ENCODE measurements at places on chromosomes 4 and X.

DNA sequence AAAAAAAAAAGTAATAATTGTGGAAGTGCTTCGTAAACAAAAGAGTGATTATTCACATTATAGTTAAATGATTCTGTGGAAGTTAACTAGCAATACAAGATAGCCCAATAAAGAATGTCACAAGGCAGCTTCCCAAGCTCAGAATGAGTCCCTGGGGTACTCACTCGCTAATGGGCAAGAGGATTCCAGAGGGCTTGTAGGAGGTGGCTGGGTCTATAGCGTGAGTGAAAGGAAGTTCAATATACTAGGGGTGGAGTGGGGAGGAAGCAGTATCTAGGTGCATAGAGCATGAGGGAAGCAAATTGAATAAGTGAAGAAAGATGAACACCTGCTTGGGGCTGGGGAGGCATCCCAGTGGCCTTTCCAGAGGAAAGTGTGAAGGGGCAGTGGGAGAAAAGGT is 42.5 kb downstream of the RTL5 start:
- DNase-seq, result no peak

- DNase-seq, result no peak
Observed at GRCh38 chr4:94452476-94453371, 982 bp downstream of the PDLIM5 start.

- no peak for DNase-seq
Observed at GRCh38 chrX:11724122-11725017, 33.7 kb upstream of the MSL3 start.

- DNase-seq, result no peak
Observed at GRCh38 chr4:7929118-7929951, 10.3 kb downstream of the AFAP1 start.

DNA sequence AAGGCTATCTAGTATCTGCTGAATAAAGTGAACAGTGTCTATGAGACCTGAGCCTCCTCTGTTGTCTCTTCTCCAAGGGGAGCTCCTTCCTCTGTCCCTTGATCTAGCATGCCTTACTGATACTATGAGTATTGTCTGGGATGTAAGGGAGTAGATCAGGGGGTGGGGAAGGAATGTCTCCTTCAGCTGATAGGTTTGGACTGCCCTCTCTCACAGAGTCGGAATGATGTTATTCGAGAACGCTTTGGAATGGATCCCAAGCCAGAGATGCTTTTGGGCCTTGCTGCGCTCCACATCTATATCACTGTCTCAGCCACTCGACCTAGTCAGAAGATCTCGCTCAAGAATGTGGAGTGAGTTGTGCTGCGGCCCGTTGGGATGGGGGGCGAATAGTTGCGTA is 68.3 kb upstream of the PRPS1 start:
- no peak for DNase-seq

GRCh38 chrX:12985331-12985730 is 10.4 kb downstream of the TMSB4X start:
- DNase-seq, result no peak

DNA sequence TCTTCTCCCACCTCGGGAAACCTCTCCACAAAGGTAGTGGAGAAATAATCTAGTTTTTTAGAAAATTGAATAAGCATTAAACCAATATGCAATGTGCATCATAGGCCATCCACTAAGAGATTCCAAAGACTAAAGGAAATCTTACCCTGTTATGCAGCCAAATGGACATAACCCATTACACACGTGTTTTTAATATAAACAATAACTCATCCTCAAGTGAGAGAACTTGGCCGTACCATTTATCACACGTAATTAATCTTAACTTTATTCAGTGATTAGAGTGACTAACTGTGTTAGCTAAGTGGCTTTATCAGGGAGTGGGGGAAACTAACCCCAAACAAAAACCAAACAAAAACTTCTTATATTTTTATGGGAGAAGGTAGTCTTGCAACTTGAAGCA is 57.8 kb downstream of the AFM start:
- DNase-seq, result no peak

- DNase-seq, result no peak
Observed at GRCh38 chrX:144006811-144007210, 122.9 kb downstream of the UBE2NL start.

DNA sequence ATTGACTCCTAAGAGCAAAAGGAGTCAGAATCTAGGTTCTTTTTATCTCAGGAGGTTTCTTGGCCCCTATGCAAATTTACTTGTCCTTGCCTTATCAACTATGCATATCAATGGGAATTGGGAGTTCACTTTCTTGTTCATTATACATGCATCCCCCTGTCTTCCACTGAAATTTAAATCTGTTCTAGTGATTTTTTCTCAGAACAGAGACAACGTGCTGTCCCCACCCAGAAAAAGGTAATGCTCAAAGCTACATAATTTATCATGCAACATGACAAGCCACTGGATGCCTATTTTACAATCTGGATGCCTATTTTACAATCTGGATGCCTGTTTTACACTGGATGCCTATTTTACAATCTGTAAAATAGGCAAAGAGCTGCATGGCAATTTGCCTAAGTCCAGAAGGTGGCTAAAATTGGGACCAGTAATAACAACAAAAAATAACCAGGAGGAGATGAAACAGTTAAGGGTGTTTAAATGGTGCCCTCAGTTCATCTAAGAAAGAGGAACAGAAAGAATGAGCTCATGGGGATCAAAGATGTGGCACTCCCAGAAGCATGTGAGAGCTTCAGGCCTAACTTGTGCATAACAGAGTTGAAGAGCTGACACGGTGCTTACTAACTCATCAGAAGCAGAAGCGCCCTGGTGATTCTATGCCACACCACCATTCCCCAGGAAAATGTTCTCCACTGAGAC is 537.8 kb upstream of the BOD1L1 start:
- no peak for DNase-seq

- no peak for DNase-seq
Observed at GRCh38 chrX:153701706-153702105, 14.0 kb downstream of the SLC6A8 start.

DNA sequence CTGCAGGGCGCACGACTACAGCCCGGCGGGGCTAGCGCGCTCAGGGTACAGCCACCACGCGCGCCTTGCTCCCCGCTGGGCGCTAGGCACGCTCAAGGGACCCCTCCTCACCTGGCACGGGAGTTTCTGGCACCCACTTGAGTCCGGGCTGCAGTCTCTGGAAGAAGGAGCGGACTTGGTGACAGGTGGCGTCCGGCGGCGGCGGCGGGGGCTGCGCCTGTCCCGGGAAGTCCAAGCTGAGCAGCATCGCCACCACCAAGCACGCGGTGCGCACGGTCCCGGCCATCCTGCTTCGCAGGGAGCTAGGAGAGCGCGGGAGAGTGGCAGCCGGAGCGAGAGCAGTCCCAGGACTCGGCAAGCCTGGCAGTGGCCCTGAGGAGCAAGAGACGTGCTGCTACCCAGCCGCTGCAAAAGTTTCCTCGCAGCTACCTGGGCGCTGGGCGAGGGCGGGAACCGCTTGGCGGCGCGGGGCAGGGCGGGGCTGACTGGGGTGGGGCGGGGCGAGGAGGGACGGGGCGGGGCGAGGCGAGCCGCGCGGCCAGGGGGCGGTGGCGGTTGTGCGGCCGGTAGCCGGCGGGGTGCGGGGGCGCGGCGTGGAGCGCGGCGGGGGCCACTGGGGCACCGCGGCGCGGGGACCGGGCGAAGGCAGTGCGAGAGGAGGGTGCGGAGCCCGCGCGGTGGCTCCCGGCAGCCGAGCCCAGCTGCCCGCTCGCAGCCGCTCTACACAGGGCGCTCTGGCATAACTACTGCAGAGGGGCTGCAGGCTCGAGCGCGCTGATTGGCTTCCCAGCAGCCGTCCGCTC is at the start of gene GPC3:
Gene GPC3 (minus strand): TSS at position 431 of the 803 bp plus-strand sequence.
- DNase-seq, result peak; percentile 11

DNA sequence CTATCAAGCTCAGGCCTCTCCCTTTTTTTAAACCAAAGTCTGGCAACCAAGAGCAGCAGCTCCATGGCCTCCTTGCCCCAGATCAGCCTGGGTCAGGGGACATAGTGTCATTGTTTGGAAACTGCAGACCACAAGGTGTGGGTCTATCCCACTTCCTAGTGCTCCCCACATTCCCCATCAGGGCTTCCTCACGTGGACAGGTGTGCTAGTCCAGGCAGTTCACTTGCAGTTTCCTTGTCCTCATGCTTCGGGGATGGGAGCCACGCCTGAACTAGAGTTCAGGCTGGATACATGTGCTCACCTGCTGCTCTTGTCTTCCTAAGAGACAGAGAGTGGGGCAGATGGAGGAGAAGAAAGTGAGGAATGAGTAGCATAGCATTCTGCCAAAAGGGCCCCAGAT is 21.5 kb downstream of the SLC34A2 start:
- DNase-seq, result no peak

GRCh38 chr4:1043651-1044468 is 32.4 kb downstream of the FGFRL1 start:
- no peak for DNase-seq

- DNase-seq, result no peak
Observed at GRCh38 chrX:78603908-78604307, 55.2 kb downstream of the RTL3 start.

DNA sequence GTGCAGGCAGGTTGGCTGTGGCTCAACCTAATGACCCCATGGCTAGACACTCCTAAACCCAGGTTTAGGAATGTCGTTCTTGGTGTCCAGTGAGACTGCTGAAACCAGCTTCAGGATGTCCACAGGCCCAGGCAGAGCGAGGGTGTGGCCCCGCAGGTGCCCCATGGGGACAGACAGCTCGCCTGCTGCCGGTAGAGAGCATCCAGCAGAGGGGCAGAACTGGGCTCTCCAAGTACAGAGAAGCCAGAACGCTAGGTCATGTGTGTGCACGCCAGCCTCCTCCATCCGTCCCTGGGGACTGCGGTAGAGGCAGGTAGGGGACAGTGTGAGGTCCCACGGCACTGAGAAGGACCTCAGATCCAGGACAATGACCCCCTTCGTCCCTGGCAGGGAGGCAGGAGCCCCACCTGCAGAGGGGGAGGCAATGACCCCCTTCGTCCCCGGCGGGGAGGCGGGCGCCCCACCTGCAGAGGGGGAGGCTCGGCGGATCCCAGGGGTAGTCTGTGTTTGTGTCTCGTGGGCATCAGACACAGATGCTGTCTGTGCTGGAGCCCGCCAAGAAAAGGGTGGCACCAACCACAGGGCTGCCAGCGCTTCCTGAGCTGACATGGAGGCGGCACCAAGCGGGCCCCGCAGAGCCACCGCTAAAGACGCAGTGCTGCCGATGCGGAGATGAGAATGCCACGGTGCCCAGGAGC is 118.4 kb downstream of the FAM53A start:
- DNase-seq, result no peak

GRCh38 chr4:79869597-79870237 is 203.3 kb downstream of the ANTXR2 start:
- no peak for DNase-seq

DNA sequence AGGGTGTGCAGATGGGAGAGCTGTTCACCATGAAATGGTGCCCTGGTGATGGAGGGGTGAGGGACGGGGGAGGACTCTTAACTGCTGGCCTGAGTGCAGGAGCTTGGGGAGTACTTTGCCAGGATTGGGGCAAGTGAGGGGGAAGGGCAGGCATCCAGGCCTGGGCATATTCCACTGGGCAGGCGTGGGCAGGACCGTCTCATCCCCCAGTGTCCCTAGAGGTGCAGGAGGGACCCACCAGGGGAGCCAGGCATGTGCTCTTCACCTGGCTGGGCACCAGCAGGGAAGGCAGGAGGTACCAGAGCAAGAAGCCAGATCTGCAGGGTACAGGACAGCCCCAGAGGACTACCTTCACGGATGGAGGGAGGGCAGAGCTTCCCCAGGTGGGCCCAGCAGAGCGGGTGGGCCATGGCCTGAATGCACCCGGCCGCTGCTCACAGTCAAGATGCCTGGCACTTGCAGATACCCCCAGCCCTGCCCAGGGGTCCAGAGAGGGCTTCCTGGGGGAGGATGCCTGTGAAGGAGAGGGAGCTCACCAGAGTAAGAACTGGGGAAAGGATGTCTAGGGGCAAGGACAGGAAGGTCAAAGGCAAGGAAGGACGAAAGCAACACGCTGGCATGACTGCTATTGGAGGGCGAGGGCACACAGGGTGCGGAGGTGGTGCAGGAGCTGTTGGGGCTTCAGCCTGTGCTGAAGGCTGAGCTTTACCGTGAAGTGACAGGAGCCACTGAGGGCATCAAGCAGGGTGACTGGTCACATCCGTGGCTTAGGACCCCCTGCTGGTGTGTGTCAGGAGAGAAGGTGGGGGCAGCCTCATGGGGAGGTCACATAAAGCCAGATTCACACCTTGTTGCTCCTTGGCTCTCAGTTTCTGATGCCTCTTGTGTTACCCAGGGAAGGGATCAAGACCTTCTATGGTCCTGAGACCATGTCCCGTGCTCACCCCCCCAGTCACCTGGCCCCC is 68.2 kb upstream of the NKX1-1 start:
- DNase-seq, result no peak

- no peak for DNase-seq
Observed at GRCh38 chrX:101550362-101550750, at the start of gene ARMCX1. Gene ARMCX1 (plus strand): TSS chrX:101550547. CDS start chrX:101552931, 2,384 bp downstream.

All from stimulated activated CD4-positive, alpha-beta T cell treated with anti-CD3 and anti-CD28 coated beads, Interleukin-12 subunit alpha, Interleukin-12 subunit beta, amount 100 ng/mL, for 24 hours (primary cell).